Heart right ventricle (tissue), 16 donors: ENCODE measurements at places on chromosomes 11 and 22. TPM values are rescaled to one million over a fixed set of nuclear protein-coding genes. Genes with fewer than 3 reads are reported as not detected.

CRYBB3 gene
- total RNA-seq: 0.44 TPM

GRCh38 chr11:66279092-66279734 lies 1.2 kb downstream of the CNIH2 start:
- peaks cover 16% of the 10 kb centered on the region for H3K4me1 ChIP-seq
- H3K4me3 ChIP-seq: no peak overlapping the region
- H3K36me3 ChIP-seq: no peaks in the 10 kb centered on the region
- DNase-seq: no peak

DNA sequence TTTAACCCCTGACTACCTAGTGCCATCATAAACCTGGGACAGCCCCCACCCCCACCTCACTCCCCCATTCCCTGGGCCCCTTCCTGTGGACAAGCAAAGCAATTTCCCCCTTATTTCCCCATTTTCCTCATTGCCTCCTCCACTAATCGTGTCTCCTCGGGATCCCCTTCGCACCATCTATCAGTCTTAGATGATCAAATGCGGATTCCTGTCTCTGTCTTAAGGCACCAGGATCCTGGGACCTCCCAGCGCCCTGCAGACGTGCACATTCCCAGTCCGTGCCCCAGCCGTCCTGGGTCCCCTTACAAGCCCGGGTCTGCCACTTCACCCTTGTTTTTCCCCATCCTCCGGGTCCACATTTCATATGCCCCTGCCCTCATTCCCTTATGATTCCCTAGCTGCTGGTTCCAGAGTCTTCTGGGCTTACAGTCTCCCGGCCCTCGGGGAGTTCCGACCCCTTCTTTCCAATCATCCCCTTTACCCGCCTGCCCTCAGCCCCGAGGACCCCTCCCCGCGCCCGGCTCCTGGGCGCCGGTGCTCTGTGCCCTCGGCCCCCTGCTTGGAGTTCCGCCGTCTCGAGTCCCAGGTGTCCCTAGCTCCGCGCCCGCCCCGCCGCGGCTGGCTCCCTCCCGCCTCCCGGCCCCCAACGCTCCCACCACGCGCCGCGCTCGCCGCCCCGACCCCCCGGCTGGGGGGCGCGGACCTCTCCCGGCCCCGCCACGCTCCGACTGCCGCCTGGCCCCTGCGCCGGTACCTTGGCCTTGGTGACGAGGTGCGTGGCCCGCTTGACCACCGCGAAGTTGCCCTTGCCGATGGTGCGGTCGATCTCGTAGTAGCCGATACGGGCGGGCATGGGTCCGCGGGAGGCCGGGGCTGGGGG lies 599 bp downstream of the SIK3 start:
- peak overlapping the region; percentile 55 for H3K4me3 ChIP-seq
- H3K27ac ChIP-seq: peak overlapping the region; percentile 100
- H3K36me3 ChIP-seq: no peaks in the 10 kb centered on the region
- peaks cover 51% of the 10 kb centered on the region for H3K4me1 ChIP-seq

DNA sequence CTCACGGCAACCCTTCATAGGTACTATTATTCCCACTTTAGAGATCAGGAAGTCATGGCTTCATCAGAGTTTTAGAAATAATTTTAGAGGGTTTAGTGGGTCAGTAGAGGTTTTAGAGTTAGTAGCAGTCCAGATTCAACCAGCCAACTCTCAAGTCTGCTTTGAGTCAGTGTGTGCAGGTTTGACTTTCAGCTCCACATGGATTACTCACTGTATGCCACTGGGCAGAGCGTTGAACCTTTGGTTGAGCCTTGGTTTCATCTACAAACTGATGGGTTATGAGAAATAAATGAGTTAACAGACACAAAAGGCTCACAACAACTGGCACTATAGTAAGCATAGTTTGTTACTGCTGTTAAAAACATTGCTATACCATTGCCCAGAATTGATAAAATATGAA lies 19.0 kb upstream of the TP53AIP1 start:
- H3K36me3 ChIP-seq: no peaks in the 10 kb centered on the region
- H3K4me1 ChIP-seq: no peaks in the 10 kb centered on the region
- H3K27ac ChIP-seq: no peak overlapping the region
- no peak overlapping the region for H3K4me3 ChIP-seq
- H3K27me3 ChIP-seq: peaks cover 11% of the 10 kb centered on the region

DNA sequence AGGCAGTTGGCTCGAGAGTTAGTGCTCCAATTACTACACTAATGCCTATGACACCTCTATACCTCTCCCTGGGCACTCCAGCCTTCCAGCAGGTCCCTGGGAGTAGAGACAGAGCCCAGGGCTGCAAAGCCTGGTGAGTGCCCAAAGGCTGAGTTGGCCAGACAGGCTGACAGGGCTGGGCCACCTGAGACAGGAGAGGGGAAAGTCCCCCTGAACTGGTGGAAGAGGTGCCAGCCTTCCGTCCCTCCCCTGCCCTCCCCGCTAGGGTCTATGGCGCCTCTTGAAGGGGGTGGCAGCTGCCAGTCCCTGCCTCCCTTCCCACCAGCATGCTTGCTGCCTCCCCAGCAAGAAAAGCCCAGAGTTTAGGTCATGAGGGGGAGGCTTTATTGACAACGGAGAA lies 3.0 kb downstream of the KCNJ11 start:
- H3K36me3 ChIP-seq: no peaks in the 10 kb centered on the region
- H3K4me1 ChIP-seq: no peaks in the 10 kb centered on the region
- H3K4me3 ChIP-seq: peak overlapping the region; percentile 28
- peak overlapping the region; percentile 80 for H3K27ac ChIP-seq

DNA sequence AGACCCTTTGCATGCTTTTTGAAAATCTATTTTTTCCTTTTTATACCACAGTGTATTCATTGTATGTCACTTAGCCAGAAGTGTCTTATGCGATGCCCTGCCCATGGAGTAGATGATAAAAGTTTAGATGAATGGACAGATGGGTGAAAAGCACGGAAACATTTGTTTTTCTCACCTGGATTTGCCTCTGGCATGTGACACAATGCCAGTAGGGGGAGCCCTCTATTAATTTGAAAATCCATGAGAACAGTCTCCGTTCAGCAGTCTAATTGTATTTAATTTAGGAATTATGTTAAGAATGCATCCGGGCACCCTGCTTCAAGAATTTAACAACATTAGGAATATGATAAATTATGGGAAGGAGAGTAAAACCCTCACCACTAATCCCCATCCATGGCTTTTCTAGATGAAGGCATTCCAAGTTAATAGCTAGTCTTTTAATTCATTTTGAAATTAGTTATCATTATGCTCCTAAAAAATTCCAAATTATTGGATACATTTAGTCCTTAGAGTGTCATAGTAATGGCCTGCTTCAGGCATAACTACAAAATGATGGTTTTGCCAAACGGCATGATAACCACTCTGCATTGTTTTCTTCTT lies 55.3 kb upstream of the ALKBH3 start:
- no peaks in the 10 kb centered on the region for H3K4me1 ChIP-seq
- no peaks in the 10 kb centered on the region for H3K36me3 ChIP-seq
- no peak overlapping the region for H3K4me3 ChIP-seq
- H3K27me3 ChIP-seq: no peaks in the 10 kb centered on the region

DNA sequence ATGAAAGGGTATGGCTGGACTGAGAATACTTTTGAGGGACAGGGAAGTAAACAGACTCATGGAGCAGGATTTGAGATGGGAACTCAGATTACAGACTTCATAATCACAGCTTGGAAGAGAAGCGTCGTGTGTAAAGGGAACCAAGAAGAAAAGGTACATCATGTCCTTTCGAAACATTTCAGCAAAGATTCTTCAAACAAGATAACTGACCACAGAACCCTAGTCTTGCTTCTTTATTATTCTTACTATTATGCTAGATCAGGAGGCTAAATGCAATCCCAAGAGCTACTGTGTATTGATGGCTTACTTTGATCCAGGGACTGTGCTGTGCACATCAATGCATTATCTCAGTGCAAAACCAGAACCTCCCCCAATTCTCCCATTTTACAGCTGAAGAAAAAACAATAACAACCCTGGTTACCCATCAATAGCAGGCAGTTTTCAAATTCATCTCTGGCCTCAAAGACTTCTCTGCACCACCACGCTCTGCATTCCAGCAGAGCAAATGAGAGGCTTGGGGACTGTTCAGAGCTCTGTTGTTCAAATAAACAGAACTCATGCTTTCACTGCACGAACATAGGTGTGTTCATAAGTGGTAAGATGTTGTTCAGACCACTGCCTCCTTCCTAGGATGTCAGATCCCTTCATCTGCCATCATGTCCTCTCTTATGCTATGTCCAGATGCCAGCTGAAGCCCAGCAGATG lies 104.8 kb upstream of the NAV2 start:
- H3K27me3 ChIP-seq: no peaks in the 10 kb centered on the region
- DNase-seq: no peak
- no peaks in the 10 kb centered on the region for H3K36me3 ChIP-seq
- H3K4me3 ChIP-seq: no peak overlapping the region
- H3K4me1 ChIP-seq: peaks cover 32% of the 10 kb centered on the region

DNA sequence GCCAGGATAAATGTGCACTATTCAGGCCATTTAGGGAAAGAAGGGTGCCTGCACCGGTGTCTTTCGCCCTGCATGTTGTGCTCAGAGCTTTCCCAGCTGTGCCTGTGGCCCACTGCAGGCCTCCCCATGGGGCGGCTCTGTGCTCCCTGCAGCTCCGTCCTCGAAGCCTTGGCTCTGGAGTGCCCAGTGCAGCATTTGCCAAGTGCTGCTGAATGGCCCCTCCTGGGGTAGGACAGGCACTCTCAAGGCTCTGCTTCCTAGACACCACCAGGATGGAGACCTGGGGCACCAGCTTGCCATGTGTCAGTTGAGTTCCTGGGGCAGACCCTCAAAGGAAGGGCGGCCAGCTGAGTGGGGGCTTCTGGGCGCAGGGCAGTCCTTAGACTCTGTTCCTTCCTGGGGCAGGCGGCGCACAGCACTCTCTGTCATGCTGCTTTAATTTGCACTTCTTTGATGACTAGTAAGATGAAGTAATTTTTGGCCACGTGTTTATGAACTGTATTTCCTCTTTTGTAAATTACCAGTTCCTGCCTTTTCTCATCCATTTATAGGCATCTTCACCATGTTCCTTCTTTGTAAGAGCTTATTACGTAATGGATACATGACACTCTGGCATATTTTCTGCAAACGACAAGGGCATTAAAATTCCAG lies 32.1 kb upstream of the GNB1L start:
- no peak for DNase-seq
- no peaks in the 10 kb centered on the region for H3K27me3 ChIP-seq
- peaks cover 8% of the 10 kb centered on the region for H3K4me1 ChIP-seq
- peak overlapping the region; percentile 84 for H3K27ac ChIP-seq

DNA sequence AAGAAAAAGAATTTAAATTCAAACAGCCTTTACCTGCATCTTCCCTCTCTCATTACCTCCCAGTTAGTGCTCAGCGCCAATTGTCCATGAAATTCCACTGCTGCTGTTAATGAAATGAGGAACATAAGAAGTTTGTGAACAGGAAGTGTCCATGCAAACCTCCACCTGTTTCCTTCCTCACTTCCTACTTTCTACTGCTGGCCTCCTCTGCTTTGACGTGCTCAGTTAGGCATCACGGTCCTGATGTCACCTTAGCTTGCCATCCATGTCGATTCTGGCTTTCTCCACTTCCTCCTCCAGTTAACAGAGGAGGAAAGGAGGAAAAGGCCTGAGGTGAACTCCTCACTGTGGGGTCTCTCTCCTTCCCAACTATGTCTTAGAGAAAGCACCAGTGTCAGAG lies 26.9 kb upstream of the HTR3A start:
- no peak overlapping the region for H3K4me3 ChIP-seq
- no peak overlapping the region for H3K27ac ChIP-seq
- no peaks in the 10 kb centered on the region for H3K36me3 ChIP-seq
- no peaks in the 10 kb centered on the region for H3K4me1 ChIP-seq
